ENCODE measurements at places on chromosomes 5 and 9.

- no peak for DNase-seq
Observed at GRCh38 chr9:38250279-38251035, 142.0 kb upstream of the ALDH1B1 start.

GRCh38 chr9:122572456-122572855 lies 10.7 kb downstream of the OR1L8 start:
- no peak for DNase-seq

DNA sequence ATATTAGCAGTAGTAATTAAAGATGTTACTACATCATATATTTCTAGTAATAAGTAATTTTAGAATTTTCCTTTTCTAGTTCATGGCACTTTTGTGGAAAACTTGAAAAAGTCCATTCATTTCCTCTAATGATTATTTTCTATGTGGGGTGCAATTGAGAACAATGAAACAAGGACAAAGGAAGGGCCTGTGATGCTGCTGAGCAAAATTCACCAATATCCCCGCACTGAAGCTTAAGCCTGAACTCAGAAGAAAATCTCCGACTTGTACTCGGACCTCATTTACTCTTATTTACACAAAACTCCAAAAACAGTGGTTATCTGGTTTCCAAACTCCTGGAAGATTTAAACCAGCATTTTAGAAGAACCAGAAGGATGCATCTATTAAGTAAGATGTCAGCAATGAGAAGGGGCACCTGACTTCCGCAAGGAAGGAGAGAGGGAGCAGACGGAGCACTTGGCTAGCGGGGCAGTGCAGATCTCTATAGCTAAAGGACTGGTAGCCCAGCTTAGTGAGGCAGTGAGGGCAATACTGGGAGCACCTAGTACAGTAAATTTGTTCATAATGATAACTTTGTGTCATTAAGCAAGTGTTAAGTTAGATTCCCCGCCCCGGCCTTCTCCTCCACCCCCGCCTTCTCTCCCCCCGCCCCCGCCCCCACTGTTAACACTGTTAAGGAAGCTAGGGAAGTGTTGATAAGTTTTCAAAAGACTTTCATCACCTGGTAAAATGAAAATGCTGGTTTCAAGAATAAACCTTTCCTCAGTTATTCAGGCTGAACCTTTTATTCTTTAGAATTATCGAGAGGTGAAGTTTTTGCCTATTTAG lies 123.3 kb downstream of the ZSWIM6 start:
- DNase-seq: no peak

DNA sequence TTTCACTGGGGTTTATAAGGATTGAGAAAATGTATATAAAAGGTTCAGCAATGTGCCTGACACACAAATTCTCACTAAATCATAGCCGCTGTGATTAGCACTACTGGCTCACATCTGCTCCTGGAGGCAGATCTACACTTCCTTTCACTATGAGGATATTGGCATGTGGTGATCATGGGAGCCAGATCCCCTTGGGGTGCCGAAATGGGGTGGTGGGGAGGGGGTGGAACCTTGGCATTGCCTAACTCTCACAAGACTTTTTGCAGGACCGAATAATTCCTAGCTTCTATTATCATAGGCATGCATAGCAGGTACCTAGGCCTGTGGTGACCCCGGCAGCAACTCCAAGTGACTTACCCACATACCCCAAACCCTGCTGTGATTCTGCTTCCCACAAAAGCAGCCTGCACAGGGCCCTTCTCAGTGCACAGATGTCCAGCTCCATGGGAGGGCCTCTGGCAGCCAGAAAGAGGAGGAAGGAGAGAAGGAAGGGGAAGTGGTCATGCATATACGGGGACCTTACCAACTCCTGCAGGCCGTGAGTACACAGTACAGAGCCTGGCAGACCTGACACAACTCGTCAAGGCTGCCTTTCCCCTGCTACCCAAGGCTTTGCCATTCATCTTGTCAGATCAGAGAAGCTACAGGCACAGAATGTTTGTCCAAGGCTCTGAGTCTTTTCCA lies 61.3 kb upstream of the IQGAP2 start:
- peak; percentile 68 for DNase-seq

DNA sequence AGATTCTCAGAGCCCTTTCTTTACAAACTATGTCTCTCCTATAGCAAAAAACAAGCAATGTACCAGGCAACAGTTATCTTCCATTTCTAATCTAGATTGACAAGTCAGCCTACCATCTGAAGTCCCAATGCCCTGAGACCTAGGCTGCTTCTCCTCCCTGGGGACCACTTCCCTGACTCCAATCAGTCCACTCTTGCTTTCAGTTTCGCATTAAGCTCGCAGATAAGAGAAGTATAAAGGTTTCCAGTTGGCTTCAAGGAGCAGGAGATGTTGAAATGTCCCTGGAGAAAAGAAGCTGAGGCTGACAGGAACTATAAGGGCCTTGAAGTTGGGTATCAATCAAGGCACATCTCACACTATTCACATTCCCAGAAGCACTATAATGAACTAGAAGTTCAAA lies 32.3 kb downstream of the ERP44 start:
- DNase-seq: peak; percentile 39

DNA sequence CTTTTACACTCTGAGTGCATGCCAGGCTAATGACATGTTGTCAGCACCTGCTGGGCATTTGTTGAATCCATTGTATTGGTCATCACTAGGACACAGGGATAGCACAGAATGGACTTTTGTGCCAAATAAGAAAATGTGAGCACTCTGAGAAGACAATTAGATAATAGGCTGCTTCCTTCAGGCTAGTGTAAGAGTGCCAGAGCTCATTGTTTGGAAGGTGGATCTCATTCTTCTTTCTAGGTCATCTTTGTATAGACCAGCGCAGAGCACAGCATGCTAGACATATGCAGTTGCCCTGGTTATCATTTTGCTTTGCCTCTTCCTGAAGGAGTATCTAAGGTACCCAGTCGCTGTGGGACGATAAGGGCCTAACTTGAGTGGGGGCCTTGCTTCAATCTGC lies 493.4 kb upstream of the COX7C start:
- no peak for DNase-seq

GRCh38 chr5:110086658-110087388 lies 397.1 kb downstream of the MAN2A1 start:
- peak; percentile 22 for DNase-seq

DNA sequence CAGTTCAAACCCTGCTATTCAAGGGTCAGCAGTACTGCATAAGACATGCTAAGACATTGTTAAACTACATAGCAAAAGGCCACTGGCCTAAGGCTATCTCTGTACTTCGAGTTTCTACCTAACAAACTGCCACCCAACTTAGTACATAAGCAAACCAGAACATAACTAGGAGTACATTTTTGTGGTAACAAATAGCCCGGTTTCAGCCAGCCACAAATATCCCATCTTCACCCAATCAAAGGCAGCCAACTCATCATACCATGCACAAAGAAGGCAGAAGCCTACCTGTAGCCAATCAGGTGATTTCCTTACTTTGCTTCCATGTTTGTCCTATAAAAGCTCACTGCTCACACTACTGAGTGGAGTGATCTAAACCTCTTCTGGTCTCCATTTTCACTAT lies 201.4 kb downstream of the SMARCA2 start:
- no peak for DNase-seq

DNA sequence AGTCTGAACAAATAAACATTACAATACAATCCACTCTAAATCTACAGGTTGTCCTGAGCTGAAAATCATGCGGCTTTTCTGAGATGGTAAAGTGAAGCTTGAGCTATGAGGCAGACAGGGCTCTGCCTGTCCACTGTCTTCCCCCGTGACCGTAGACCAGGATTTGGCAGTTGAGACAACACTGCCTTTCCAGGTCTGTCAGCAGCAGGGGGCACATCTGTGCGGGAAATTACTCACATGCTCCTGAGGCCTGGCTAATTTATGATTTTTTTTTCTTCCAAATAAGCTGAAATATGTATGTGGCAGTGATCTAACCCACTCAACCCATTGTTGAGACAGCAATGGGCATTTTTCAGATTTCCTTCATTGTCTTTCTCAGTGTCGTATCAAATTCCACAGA lies 307.9 kb downstream of the FBXL7 start:
- DNase-seq: no peak

- no peak for DNase-seq
Observed at GRCh38 chr9:3646226-3646625, 120.4 kb upstream of the RFX3 start.

DNA sequence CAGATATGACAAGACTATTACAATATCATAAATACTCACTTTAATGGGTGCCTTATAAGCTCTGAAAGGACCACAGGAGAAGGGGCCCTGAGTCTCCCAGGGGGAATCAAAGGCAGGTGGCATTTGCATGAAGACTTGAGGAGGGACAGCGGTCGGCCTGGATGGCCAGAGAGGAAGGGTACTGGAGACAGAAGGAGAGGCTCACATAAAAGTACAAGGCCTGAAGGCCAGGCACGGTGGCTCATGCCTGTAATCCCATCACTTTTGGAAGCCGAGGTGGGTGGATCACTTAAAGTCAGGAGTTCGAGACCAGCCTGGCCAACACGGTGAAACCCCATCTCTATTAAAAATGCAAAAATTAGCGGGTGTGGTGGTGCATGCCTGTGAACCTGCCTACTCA lies 29.1 kb upstream of the LMX1B start:
- DNase-seq: no peak
